ENCODE measurements at places on chromosomes 2 and 18. TPM values are rescaled to one million over a fixed set of nuclear protein-coding genes. Genes with fewer than 3 reads are reported as not detected.

The DYNAP gene
- total RNA-seq, result not detected

The DNPEP gene
- total RNA-seq, result 43.7 TPM

The MAP3K19 gene
- not detected for total RNA-seq

The COLEC12 gene
- 22.2 TPM for total RNA-seq

The ACVR1C gene
- 9.4 TPM for total RNA-seq

The SIX3 gene
- total RNA-seq, result 0.90 TPM

The ABHD1 gene
- not detected for total RNA-seq

Data from tibial nerve (tissue), 4 donors.